ENCODE measurements at places on chromosomes 3 and 15. TPM values are rescaled to one million over a fixed set of nuclear protein-coding genes. Genes with fewer than 3 reads are reported as not detected.
A peak's percentile ranks its signal among the peaks of the same experiment; 100 is the strongest.

Gene IMPG2
- under 0.01 TPM for total RNA-seq

Gene CX3CR1
- not detected for total RNA-seq

Gene CA12
- total RNA-seq: 4.8 TPM

Gene EXD1
- total RNA-seq: not detected

Gene WDR49
- total RNA-seq: not detected

Gene TRMT10C
- total RNA-seq: 52.6 TPM

DNA sequence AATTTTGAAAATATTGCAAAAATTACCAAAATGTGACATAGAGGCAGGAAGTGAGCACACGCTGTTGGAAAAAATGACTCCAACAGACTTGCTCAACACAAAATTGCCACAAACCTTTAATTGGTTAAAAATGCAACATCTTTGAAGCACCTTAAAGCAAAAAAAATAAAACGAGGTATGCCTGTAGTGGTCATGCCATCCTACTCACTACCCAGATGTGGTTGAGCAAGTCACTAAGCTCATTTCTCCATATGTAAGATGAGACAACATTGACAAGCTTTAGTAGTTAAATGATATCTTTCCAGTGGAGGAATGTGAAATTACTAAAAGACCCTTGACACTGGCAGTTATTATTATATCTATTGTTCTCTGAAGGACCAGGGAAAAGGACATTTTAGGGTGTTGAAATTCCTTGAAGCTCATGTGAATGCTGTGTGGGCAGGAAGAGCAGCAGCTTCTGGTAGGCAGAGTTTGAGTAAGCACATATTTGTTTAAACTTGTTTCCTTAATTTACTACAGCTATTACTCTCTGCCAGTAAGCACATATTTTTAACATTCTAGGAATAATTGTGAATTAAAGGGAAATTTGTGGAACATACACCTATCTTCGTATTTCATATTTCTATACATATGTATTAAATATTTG lies 131.6 kb upstream of the P2RY1 start:
- DNase-seq: no peak

GRCh38 chr3:48949376-48949717 lies 30.7 kb downstream of the ARIH2 start:
- no peak for DNase-seq

GRCh38 chr3:163773136-163773535 lies 1305.2 kb downstream of the SI start:
- DNase-seq: no peak

DNA sequence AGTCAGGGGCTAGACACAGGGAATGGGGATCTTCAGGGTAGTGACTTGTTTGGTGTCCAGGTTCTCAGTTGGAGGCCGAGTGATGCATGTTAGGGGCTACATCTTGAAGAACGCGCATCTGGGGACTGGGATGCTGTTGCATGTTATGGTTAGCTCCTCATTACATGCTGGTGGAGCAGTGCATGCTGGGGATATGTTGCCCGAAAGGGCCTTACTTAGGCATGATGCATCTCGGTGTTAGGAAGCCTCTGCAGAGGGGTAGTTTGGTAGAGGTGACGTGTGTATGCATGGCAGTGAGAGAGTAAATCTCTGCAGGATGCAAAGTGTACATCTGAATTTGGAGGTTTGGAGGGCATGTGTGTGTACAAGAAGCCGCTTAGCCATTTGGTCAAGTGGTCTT lies 2.4 kb downstream of the EIF4G1 start:
- no peak for DNase-seq

- no peak for DNase-seq
Measured at GRCh38 chr3:142636664-142637063, 40.5 kb downstream of the PLS1 start.

DNA sequence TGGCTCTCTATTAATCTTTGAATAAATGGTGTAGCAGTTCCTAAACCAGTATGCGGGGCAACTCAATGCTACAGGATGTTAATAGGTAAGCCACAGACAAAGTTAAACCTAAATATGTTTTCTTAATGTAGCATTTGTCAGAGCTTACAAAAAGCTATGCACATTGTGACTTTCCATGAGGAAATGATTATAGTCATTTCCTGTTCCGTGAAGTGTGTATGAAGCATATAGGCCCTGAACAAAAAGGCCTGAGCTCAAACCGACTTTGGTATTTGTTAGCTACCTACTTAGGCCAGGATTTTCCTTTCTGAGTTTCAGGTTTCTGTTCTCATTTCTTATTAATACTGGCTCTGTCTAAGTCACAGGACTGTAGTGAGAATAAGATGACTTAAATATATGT lies 14.2 kb downstream of the ZNF80 start:
- no peak for DNase-seq

DNA sequence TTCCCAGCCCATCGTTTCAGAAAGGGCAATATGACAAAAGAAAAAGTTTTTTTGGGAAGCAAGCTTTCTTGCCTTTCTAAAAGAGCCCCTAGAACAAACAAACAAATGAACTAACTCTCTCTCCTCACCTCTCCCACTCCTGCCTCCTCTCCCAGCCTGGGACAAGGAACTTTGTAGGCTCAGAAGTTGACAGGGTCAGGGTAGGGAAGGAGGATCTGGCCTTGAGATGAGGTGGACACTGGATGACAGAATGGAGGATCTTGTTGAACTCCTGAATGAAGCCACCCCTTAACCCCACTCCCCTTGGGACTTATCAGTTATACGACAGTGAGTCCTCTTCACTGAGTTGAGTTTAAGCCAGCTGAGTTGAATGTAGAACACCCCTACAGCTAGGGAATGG lies 1.6 kb upstream of the ITGA11 start:
- DNase-seq: no peak

DNA sequence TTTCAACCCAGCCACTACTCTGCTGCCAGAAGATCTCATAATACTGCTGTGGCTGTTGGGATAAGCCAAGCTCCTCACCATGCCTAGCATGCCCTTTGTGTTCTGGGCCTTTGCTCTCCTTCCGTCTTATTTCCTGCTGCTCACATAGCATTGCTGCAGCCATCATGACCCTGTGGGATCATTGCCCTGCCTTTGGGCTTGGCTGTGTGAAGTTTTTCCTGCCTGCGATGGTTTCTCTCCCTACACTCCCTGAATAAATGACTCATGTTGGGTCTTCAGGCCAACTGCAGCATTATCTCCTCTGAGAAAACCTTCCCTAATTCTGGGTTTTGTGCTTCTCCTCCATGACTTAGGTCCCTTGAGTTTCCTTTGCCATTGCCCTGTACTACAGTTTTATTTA lies 20.8 kb upstream of the TRA2B start:
- DNase-seq: peak; percentile 75

DNA sequence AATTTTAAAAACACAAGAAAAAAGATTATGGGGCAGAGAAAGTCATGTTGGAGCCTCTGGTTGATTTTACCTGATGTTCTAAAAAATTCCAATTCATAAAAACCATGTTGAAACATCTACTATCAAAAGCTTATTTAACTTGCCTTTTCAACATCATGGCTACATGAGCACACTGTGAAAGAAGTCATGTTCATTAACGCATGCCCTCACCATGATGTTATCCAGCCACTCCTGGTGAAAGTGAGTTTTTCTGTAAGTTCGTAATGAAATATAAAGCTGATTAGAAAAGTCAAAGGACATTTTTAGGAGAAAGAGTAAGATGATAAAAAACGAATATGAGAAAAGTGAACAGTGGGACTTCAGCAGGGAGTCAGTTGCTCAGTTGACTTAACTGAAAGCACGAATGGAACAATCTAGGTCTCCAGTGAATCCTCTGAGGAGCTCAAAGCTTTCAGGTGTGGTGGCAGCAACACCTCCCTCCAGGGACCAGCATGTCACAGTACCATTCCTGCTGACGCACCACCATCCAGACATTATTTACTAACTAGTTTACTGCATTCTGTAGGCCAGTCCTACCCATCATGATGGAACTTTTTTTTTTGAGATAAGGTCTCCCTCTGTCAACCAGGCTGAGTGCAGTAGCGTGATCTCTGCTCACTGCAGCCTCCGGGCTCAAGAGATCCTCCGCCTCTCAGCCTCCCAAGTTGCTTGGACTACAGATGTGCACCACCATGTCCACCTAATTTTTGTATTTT lies 95.2 kb downstream of the MEIS2 start:
- no peak for DNase-seq

All from MG63 (cell line).